ENCODE measurements at places on chromosomes 5 and 9.

- no peak for DNase-seq
Observed at GRCh38 chr9:87644659-87645058, 81.3 kb upstream of the CTSL start.

GRCh38 chr9:85743275-85744128, 1.7 kb upstream of the AGTPBP1 start:
- DNase-seq: peak; percentile 13

GRCh38 chr9:121455527-121456239, 44.0 kb downstream of the GGTA1 start:
- DNase-seq: no peak

DNA sequence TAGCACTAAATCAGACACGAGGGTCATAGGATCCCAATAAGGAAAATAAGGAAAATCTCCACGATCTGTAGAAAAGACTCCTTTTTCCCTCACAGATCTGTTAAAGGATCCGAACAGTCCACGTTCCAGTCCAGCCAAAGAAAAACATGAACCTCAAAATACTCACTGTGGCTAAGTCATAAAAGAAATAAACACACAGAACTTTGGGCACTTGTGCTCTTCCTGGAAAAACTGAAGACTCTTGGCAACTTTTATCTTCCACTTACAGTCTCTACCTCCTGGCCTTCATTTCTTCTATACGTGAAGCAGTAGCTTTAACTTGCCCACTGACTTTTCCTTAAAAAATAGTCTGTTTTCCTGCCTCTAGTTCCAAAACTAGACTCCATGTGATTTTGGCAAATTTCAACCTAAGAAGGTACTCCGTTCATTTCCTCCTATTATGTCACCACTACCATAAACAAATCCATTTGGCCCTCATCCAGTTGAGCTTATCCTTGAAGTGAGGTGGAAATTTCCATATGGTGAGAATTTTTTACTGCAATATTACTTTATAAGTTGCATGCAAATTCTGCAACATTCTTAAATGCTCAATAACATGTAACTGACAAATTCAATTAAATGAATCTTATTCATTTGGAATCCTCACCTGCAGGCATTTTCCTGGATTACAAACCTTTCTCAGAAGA, 5.3 kb upstream of the LHFPL2 start:
- DNase-seq: no peak

DNA sequence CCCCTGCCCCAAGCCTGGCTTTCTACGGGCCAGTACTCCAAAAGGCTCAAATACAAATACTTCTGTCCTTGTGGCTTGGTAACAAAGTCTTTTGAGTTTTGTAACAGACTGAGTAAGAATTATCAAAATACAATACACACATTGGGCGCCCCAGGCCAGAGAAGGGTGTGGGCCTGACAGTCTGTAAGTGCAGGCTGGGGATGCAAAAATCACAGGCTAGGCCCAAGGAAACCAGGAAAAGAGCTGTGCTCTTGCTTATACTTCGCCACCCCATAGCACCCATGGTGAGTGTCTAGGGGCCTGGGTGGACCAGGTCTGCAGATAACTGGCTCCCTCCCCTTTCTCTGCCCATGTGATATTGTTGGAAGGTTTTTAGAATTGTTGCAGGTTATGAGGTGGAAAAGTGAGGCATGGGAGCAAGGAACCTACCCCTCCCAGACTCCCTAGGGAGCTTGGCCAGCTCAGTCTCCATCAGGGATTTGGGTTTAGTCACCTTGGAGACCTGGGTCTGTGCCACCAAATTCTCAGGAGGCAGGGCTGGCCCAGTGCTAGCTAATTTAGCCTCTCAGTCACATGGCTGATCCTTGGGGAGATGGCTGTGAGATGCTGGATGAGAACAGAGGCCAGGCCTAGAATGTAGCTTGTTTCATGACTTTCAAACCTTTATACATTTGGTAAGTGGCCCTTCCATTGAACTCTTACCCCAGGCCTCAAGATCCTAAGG, 72.9 kb downstream of the TARS1 start:
- no peak for DNase-seq

- DNase-seq: no peak
Observed at GRCh38 chr5:35320029-35320428, 89.7 kb upstream of the PRLR start.

- DNase-seq: no peak
Observed at GRCh38 chr5:6905423-6905822, 192.2 kb downstream of the TENT4A start.

DNA sequence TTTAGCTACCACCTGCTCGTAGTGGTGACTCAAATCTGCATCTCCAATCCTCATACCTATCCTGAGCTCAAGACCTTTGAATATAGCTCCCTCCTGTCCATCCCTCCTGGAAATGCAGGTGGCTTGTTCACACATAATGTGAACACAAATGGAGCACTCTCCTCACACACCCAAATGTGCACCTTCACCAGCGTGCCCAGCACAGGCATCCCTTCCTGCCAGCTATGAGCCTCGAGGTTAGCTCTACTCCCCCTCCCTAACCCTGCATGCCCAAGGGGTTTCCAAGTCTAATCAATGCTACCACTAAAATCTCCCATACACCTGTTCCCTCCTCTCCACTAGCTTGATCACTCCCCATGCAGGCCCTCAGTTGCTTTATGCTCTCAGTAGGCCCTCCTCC, 2.2 kb upstream of the TGFBI start:
- no peak for DNase-seq

All from renal cortex interstitium (tissue), 15 donors.